SHP77 (cell line): ENCODE measurements at places on chromosomes 2 and 18.

DNA sequence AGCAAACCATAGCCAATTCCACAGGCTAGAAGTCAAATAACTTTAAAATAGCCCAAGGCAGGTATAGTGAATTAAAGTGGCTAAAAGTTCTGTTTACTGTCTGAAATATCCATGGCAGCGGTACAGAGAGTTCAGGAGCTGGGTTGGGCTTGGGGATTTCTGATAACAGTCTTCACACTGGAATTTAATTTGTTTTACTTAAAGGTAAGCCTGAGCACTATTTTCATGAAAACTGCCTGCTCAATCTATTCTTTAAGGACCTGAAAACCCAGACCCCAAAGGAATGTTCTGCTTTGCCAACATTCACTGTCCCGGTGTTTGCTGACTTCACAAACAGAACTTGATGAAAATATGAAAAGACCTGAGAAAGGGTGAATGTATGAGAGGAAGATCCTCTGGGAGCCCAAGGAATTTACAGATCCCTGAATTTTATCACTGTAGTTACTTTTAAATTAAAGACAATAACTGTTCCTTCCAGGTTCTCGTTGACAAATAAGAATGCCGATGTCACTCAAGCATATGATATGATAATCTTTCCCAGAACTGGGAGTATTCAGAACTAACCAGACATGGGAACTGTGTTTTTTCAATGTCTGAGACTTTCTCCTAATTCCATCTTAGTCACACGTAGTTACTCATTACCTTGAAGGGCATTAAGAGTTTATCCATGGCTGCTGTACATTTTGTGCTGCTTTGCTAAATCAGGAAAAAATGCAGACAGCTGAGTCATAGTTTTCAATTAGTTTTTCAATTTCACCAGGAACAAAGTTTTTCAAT lies 28.3 kb upstream of the ITGB6 start:
- no peak for DNase-seq

DNA sequence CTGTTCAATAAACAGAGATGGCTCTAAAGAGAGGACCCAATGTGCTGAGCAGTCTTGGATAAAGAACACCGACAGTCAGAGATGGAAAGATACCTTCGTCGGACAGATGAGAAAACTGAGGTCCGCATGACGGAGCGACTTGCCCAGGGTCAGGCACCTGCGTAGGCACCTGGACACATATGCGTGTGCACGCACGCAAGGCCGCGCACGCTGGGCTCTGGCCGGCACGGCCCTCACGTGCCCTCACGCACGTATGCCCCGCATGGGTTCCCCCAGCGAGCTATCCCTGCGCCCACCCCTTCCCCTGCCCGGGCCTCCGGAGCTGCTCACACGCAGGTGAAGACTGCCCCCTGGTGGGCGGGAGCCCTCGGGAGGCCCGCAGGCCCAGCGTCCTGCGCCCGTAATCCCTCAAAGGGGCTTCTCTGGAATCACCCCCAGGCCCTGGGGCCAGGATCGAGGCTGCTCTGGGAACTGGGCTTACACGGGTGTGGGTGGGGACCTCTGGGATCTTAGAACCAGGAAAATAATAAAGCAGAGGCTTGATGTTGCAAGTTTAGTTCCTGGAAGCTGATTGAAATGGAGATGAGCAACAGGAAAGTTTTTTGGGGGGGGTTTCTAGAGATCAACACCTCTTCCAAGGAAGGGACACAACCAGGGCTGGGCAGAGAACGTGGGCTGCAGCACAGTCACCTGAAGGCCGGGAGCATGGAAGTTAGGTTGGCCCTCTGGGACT lies 246.3 kb downstream of the TNS1 start:
- DNase-seq = peak; percentile 88

- no peak for DNase-seq
These were observed 18.5 kb downstream of the LDLRAD4 start for GRCh38 chr18:13237073-13237472.

DNA sequence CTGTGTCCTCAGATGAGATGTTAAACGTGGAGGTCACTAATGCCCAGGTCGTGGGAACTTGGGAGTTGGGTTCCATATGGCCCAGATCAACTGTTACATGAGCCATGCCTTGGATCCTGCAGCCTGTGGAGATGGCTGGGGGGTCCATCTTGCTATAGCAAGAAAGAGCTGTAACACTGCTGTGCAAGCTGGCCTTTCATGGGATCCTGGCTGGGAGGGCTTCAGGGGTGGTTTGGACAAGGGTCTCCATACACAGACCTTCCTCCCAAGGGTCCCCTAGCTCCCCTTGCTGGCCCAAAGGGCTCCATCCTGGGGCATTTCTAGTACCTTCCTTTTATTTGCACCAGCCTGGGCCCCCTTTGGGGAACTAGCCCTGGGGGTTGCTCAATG lies 337.7 kb downstream of the DYSF start:
- DNase-seq = no peak

DNA sequence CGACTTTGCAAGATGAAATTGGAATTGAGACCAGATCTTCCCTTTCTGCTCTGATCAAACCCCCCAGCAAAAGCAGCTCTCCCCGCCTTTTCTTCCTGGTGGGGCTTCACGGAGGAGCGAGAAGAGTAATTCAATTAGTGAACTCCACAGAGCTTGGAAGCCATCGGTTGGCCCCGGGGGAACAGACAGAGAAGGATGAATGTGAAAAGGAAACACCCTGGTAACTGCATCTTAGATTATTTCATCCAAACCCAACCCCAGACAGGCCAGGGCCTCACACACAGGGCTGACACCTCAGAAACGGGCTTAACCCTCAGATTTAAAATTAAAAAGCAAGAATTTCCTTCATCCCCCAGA lies 18.3 kb downstream of the SMAD7 start:
- no peak for DNase-seq

DNA sequence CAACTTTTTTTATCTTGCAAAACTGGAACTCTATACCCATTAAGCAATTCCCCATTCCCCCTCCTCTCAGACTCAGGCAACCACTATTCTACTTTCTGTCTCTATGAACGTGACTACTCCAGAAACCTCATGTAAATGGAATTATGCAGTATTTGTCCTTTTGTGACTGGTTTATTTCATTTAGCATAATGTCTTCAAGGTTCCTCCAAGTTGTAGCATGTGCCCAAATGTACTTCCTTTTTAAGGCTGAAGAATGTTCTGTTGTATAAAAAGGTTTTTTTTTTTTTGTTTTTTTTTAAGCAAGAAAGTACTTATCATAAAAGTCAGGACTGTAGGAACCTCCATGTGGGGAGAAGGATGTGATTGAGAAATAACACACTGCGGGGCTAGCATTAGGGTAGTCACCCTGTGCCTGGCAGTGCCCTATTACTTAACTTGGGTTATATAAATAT lies 262.9 kb upstream of the FBXO11 start:
- DNase-seq = no peak

GRCh38 chr2:174617120-174617519 lies 19.5 kb upstream of the WIPF1 start:
- DNase-seq = no peak

GRCh38 chr18:34951625-34952379 lies 89.4 kb upstream of the MAPRE2 start:
- no peak for DNase-seq

DNA sequence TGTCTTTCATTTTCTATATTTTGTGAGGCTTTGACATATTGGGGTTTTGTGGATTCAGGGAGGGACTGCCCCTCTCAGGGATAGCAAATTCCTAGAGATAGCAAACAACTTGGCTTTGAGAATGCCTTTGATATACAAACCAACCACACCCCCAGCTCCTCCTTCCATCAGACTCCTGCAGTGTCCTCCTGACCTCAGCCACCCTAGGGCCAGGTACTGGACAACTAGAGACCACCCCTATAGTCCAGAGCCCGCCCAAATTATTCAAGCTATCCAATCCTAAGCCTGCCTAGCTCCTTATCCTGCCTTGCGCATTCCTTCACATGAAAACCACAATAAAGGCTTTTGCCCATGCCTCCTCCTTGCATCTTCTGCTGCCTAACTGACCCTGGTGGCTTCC lies 22.9 kb upstream of the STAM2 start:
- no peak for DNase-seq

- DNase-seq = no peak
These were observed 199.5 kb upstream of the MEIS1 start for GRCh38 chr2:66235428-66235827.

GRCh38 chr2:66633631-66634030 lies 198.7 kb downstream of the MEIS1 start:
- no peak for DNase-seq

GRCh38 chr18:54254265-54254758 lies 15.0 kb upstream of the POLI start:
- DNase-seq = no peak

DNA sequence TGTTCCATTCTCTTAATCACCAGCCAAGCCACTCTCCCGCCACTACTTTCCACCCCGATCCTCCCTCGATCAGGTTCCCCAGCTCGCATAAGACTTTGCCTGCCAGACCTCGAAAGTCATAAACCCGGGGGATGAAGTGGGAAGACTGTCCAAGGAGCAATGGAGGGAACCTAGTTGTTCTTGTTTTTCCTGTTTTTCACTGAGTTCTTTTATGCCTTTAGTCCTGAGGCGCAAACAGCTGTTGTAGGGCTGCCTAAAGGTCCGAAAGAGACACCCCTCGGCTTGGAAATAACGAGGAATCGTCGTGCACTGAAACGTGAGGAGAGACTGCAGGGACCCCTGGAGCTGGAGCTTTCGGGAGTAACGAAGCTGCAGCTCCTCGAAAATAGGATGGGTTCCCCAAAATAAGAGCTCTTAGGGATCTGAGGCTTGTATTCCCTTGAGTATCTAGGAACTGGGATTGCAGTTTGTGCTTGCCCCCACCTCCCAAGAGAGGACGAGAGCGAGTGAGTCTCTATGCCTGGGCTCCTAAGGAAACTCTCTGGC lies 1.7 kb upstream of the HOXD12 start:
- no peak for DNase-seq

- DNase-seq = no peak
These were observed 400.7 kb upstream of the TNP1 start for GRCh38 chr2:217260441-217261115.

GRCh38 chr2:190592831-190593230 lies 56.1 kb upstream of the NAB1 start:
- DNase-seq = no peak

GRCh38 chr2:241272303-241273209 lies 42.9 kb downstream of the HDLBP start:
- DNase-seq = no peak

DNA sequence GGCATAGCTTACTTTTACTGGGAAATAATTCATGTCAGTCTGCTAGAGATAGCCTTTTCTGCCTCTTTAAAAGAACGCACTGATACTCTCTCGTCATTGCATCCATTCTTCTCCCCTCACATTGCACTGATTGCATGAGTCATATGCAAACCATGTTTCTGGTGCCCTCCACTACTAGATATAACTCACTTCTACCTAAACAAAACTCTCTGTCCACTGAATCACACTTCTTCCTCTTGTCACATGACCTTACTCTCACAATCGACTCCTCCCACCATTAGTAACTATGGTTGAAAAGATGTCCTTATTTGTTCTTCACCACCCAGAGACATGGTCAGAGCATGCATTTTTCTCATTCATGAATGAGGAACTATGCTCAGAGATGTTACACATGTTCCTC lies 158.0 kb downstream of the CSRNP3 start:
- DNase-seq = no peak

DNA sequence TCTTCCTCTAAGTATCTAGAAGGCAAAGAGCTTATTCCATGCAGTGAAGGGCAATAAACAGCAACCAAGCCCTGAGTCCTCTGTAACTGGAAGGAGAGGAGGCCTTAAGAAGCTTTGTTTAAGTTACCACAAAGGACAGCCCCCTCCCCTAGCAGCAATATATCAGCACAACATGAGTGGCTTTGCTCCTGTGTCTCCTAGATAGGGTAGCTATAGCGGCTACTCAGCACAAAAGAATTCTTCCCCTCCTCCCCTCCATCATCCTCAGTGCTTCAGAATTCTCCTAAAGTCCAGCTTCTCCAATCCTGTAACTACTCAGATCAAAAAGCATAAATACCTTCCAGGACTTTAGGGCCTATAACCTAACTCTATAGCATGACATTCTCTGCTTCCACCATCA lies 16.5 kb downstream of the SUMO1 start:
- DNase-seq = no peak

GRCh38 chr2:237691029-237691907 lies 63.9 kb downstream of the LRRFIP1 start:
- DNase-seq = peak; percentile 34

DNA sequence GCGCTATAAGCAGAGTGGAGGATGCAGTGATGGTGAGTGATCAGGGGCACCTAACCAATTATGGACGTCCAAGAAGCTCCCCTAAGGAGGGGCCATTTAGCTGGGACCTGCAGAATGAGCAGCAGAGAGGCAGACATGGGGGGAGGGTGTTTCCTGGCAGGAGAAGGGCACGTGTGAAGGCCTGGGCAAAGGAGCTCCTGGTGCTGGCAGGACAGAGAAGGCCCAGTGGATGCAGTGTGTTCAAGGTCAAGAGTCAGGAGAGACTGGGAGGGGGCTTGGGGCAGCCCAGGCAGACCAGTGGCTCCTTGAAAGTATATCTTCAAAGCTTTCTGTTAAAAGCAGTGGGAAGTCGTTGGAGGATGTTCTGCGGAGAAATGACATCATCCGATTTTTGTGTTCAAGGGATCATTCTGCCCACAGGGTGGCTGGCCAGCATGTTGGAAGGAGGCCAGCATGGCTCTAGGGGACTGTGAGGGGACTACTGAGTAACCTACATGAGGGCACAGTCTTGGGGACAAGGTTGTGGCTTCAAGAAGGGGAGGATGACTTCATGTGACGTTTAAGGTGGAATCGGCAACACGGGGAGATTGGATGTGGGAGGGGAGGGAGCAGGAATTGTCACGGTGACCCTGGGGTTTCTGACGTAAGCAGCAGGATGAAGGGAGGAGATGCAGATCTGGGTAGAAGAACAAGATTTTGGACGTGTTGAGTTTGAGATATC lies 9.0 kb upstream of the CIB4 start:
- peak; percentile 2 for DNase-seq

GRCh38 chr2:170076189-170076588 lies 101.8 kb upstream of the MYO3B start:
- no peak for DNase-seq

DNA sequence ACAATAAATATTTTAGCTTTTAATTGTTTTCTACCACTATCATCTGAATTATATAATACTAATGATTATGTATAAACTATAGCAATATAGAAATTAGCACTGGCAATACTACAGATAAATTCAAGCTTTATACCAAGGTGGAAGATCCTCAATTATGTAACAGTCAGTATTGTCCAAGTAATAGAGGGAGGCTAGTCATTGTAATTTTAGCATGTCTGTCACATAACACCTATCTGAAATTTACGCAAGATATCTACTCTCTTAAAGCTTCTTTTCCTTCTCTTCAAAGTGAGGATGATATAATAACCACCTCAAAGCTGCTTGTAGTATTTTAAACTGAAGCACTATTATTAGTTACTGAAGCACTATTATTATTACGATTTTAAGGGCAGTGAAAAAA lies 12.2 kb downstream of the KCNJ3 start:
- DNase-seq = no peak

- DNase-seq = no peak
These were observed 183.0 kb upstream of the CYP26B1 start for GRCh38 chr2:72330652-72331051.

DNA sequence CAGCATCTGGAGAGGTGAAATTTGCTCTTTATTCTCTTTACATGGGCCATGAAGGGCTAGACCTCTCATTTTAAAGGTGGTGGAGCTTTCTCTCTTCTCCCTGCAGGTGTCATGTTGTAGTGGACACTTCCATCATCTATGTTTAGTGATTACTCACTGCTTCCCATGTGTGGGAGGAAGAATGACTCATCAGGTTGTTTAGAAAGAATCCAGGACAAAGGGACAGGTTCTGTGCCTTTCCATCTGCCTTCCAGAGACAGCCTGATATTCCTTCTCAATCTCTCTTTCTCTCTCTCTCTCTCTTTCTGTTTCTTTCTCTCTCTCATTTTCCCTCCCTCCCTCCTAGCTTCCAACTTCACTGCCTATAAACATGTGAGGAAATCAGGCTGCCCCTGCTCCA lies 38.7 kb downstream of the SCG2 start:
- DNase-seq = peak; percentile 90
